ENCODE measurements at places on chromosomes 5 and 9.

GRCh38 chr9:316382-316965 lies 101.8 kb downstream of the DOCK8 start:
- no peak for DNase-seq
- H3K36me3 ChIP-seq, result no peaks in the 10 kb centered on the region

GRCh38 chr5:24353611-24354010 lies 291.2 kb downstream of the CDH10 start:
- no peak overlapping the region for H3K4me3 ChIP-seq
- no peak for DNase-seq
- H3K27ac ChIP-seq, result no peak overlapping the region
- H3K27me3 ChIP-seq, result no peaks in the 10 kb centered on the region

- H3K27me3 ChIP-seq, result no peaks in the 10 kb centered on the region
- no peak for DNase-seq
- peaks cover 9% of the 10 kb centered on the region for H3K36me3 ChIP-seq
- no peak overlapping the region for H3K27ac ChIP-seq
These were observed 37.4 kb downstream of the CCDC125 start for GRCh38 chr5:69295088-69295754.

- no peaks in the 10 kb centered on the region for H3K4me1 ChIP-seq
- no peak overlapping the region for H3K27ac ChIP-seq
- H3K36me3 ChIP-seq, result no peaks in the 10 kb centered on the region
- no peak for DNase-seq
These were observed 17.3 kb downstream of the ALDH1A1 start for GRCh38 chr9:72935595-72935994.

GRCh38 chr9:130770679-130771442 lies 64.2 kb upstream of the ABL1 start:
- H3K4me1 ChIP-seq, result no peaks in the 10 kb centered on the region
- no peaks in the 10 kb centered on the region for H3K36me3 ChIP-seq

DNA sequence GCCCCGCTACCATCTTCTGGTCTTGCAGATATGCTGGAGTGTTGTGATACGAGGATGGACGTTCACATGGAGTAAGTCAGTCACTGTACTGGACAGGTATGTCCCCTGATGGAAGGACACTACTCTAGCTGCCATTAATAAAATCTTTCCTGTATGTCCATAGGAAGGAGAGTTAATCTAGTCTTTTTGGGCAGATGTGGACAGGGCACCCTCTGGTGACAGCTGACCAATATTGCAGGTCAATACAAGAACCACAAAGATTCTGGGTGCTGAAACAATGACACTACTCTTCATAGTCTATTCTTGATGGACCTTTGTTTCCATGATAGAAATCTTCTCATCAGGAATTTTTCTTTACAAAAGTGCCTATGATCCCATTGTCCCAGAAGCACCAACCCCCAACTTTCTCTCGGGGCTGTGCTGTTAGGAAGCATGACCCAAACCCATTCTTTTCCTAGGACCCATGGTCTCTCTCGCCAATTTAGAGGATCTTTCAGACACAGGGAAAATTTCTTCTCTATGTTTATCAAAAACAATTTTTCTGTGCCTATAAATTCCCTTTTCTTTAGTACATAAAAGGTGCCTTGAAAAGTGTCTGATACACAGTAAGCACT lies 376.9 kb downstream of the DTWD2 start:
- no peaks in the 10 kb centered on the region for H3K36me3 ChIP-seq
- no peak overlapping the region for H3K27ac ChIP-seq
- no peaks in the 10 kb centered on the region for H3K27me3 ChIP-seq
- H3K4me1 ChIP-seq, result no peaks in the 10 kb centered on the region
- H3K4me3 ChIP-seq, result no peak overlapping the region

DNA sequence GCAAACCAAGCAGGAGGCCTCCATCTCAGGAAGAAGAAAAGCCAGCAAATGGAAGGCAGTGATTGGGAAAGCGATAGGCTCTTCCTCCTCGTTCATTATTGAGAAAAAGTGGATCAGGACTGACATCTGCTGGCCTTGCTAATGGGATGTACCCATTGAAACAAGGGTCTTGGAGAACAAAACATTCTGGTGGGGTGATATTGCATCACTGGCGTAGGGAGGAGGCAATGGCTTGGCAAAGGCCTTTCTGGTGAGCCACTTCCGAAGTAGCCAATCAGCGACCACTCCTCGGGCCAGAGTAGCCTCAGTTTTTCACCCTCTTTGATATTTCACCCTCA lies 86.7 kb upstream of the NFIB start:
- H3K27me3 ChIP-seq, result no peaks in the 10 kb centered on the region
- no peaks in the 10 kb centered on the region for H3K36me3 ChIP-seq
- H3K4me3 ChIP-seq, result no peak overlapping the region
- no peaks in the 10 kb centered on the region for H3K4me1 ChIP-seq

- DNase-seq, result no peak
- H3K4me3 ChIP-seq, result no peak overlapping the region
- H3K27me3 ChIP-seq, result no peaks in the 10 kb centered on the region
- H3K27ac ChIP-seq, result no peak overlapping the region
- no peaks in the 10 kb centered on the region for H3K36me3 ChIP-seq
These were observed 44.3 kb downstream of the UBE2QL1 start for GRCh38 chr5:6492934-6493333.

DNA sequence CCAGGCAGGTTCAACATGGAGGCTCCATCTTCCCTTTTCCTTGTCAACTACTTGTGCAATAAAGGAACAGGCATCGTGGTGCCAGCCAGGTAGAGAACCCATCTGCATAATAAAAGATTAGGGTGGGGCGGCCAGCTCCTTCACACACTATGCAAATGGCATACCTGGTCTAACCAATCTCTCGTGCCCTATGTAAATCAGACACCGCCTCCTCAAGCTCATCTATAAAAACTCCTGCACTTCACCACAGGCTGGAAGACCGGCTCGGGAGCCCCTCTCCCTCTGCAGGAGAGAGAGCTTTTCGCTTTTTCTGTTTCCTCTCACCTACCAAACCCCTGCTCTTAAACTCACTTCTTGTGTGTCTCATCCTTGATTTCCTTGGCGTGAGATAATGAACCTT lies 244.3 kb upstream of the PUM3 start:
- H3K27me3 ChIP-seq, result no peaks in the 10 kb centered on the region
- no peaks in the 10 kb centered on the region for H3K4me1 ChIP-seq
- no peaks in the 10 kb centered on the region for H3K36me3 ChIP-seq
- no peak overlapping the region for H3K27ac ChIP-seq
- H3K4me3 ChIP-seq, result no peak overlapping the region

All from aorta (tissue), 5 donors.